ENCODE measurements at places on chromosomes 2 and 18. TPM values are rescaled to one million over a fixed set of nuclear protein-coding genes. Genes with fewer than 3 reads are reported as not detected.

GALR1 gene
- total RNA-seq: 0.04 TPM

ECEL1 gene
- 0.38 TPM for total RNA-seq

LRATD1 gene
- total RNA-seq: 1.5 TPM

GKN2 gene
- total RNA-seq: not detected

KDM3A gene
- total RNA-seq: 27.5 TPM

TMEFF2 gene
- not detected for total RNA-seq

GKN1 gene
- not detected for total RNA-seq

ANKRD23 gene
- 8.7 TPM for total RNA-seq

NTSR2 gene
- not detected for total RNA-seq

GCA gene
- 8.9 TPM for total RNA-seq

OR6B2 gene
- not detected for total RNA-seq

KLHL14 gene
- total RNA-seq: not detected

- no peak for DNase-seq
- H3K27me3 ChIP-seq: no peaks in the 10 kb centered on the region
- H3K4me3 ChIP-seq: no peak overlapping the region
Measured at GRCh38 chr2:65765376-65765775, 333.0 kb upstream of the SPRED2 start.

GRCh38 chr2:218708086-218708485, 2.5 kb upstream of the TTLL4 start:
- no peaks in the 10 kb centered on the region for H3K27me3 ChIP-seq
- no peak for DNase-seq
- H3K4me1 ChIP-seq: peaks cover 8% of the 10 kb centered on the region
- no peak overlapping the region for H3K27ac ChIP-seq
- no peak overlapping the region for H3K4me3 ChIP-seq
- no peaks in the 10 kb centered on the region for H3K36me3 ChIP-seq

DNA sequence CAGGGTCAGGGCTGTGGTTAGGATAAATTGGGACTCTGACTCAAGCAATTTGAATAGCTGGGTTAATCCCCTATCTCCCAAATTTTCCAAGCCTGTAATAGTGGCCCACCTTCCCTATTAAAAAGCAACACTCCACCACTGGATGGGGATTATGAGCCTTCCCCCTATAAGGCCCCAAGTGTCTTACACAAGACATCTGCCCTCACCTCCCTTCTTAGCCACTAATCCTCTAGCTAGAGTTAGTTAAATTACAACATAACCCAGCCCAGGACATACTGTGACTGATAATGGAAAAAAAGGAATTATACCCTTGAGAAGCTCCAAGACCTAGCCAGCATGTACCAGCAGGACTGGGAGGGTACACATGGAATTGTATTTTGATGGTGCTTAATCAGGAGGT, 190.4 kb downstream of the NRP2 start:
- H3K4me1 ChIP-seq: no peaks in the 10 kb centered on the region
- no peak overlapping the region for H3K4me3 ChIP-seq
- H3K27ac ChIP-seq: no peak overlapping the region
- DNase-seq: no peak

- peaks cover 61% of the 10 kb centered on the region for H3K4me1 ChIP-seq
- DNase-seq: no peak
- H3K27me3 ChIP-seq: no peaks in the 10 kb centered on the region
- H3K4me3 ChIP-seq: peak overlapping the region; percentile 61
Measured at GRCh38 chr2:230417436-230417835, 1.4 kb downstream of the SP100 start.

GRCh38 chr2:33437297-33437696, 39.2 kb upstream of the RASGRP3 start:
- no peaks in the 10 kb centered on the region for H3K27me3 ChIP-seq
- peak overlapping the region; percentile 76 for H3K27ac ChIP-seq
- DNase-seq: no peak
- no peaks in the 10 kb centered on the region for H3K36me3 ChIP-seq
- H3K4me1 ChIP-seq: no peaks in the 10 kb centered on the region

- no peaks in the 10 kb centered on the region for H3K27me3 ChIP-seq
- H3K36me3 ChIP-seq: no peaks in the 10 kb centered on the region
- no peaks in the 10 kb centered on the region for H3K4me1 ChIP-seq
- no peak for DNase-seq
Measured at GRCh38 chr18:60191926-60192325, 180.6 kb downstream of the MC4R start.

DNA sequence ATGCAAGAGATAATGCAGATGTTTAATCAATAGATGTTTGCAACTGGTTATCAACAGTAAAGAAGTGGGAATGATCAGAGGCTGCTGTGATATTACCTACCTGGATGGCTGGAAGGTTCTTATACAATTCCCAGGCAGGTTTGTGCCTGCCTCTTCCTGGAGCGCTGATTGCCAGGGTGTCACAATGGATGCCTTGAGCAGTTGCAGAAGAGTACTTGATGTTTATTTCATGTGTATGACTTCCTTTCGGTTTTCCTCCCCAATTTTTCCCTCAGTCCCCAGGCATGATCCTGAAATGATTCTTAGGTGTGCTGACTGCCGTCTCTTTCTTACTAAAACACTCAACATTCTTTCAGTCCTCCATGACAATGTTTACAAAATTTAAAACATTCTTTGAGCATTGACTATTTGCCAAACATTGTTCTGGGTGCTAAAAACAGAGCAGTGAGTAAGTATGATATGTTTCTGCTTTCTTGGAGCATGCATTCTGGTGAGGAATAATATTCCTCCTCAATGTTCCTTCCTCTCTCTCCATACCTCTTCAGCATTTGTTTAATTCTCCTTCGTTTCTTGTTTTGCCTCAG, 416.6 kb upstream of the TRIB2 start:
- no peaks in the 10 kb centered on the region for H3K36me3 ChIP-seq
- H3K27me3 ChIP-seq: no peaks in the 10 kb centered on the region
- no peak for DNase-seq
- peaks cover 4% of the 10 kb centered on the region for H3K4me1 ChIP-seq
- H3K4me3 ChIP-seq: no peak overlapping the region

DNA sequence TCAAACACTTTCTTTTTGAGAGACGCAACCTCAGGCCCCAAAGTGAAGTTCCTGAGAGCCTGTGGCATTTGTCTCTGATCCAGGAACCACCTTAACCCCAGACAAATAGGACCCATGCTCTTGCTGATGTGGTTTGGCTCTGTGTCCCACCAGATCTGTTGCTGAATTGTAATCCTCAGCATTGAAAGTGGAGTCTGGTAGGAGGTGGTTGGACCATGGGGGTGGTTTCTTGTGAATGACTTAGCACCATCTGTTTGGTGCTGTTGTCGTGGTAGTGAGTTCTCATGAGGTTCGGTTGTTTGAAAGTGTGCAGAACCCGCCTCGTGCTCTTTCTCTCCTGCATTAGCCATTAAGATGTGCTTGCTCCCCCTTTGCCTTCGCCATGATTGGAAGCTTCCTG, 252.6 kb downstream of the FAM210A start:
- H3K4me1 ChIP-seq: peaks cover 25% of the 10 kb centered on the region
- no peaks in the 10 kb centered on the region for H3K27me3 ChIP-seq
- H3K36me3 ChIP-seq: no peaks in the 10 kb centered on the region
- no peak overlapping the region for H3K27ac ChIP-seq
- H3K4me3 ChIP-seq: no peak overlapping the region

- no peak overlapping the region for H3K27ac ChIP-seq
- H3K4me3 ChIP-seq: no peak overlapping the region
- no peak for DNase-seq
- no peaks in the 10 kb centered on the region for H3K36me3 ChIP-seq
- no peaks in the 10 kb centered on the region for H3K4me1 ChIP-seq
Measured at GRCh38 chr2:225493420-225494099, 94.0 kb downstream of the NYAP2 start.

GRCh38 chr2:132676999-132677398, 7.0 kb upstream of the LYPD1 start:
- H3K36me3 ChIP-seq: no peaks in the 10 kb centered on the region
- peaks cover 3% of the 10 kb centered on the region for H3K27me3 ChIP-seq
- H3K4me1 ChIP-seq: no peaks in the 10 kb centered on the region
- H3K4me3 ChIP-seq: no peak overlapping the region
- H3K27ac ChIP-seq: no peak overlapping the region

DNA sequence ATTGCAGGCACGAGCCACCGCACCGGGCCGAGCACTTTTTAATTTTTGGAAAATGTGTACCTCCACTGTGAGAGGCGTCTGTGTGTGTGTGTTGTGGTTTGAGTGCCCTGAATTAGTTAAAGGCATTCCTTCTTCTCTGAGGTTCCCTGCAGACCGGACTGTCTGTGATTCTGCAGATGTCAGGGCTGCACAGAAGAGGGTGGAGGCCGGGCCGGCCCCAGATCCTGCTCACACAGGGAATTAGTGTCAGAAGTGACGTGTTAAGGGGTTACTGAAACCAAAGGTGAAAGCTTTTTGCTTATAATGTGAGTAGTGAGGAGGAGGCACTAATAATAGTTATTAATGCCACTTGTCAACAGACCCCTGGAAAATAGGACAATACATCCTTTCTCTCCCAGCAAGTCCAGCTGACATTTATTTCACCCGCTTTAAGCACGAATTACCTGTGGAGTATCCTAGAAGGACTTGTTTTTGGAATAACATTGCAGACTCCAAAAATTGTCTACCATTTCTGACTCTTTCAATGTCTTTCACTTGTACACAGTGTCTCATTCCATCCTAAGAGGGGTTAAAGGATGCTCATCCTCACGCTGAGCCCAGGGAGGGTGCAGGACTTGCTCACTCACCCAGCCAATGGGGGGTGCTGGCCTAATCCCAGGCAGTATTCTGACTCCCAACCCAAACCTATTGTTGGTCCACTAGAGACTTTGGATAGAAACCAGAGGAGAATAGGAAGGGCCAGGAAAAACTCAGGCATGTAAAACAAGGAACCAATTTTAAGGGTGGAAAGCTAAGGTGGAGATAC, 16.2 kb downstream of the ARHGAP25 start:
- no peak overlapping the region for H3K4me3 ChIP-seq
- no peak overlapping the region for H3K27ac ChIP-seq
- DNase-seq: no peak
- H3K27me3 ChIP-seq: no peaks in the 10 kb centered on the region

GRCh38 chr2:223590964-223591363, 11.2 kb downstream of the SCG2 start:
- DNase-seq: no peak
- no peaks in the 10 kb centered on the region for H3K27me3 ChIP-seq
- H3K4me1 ChIP-seq: no peaks in the 10 kb centered on the region

DNA sequence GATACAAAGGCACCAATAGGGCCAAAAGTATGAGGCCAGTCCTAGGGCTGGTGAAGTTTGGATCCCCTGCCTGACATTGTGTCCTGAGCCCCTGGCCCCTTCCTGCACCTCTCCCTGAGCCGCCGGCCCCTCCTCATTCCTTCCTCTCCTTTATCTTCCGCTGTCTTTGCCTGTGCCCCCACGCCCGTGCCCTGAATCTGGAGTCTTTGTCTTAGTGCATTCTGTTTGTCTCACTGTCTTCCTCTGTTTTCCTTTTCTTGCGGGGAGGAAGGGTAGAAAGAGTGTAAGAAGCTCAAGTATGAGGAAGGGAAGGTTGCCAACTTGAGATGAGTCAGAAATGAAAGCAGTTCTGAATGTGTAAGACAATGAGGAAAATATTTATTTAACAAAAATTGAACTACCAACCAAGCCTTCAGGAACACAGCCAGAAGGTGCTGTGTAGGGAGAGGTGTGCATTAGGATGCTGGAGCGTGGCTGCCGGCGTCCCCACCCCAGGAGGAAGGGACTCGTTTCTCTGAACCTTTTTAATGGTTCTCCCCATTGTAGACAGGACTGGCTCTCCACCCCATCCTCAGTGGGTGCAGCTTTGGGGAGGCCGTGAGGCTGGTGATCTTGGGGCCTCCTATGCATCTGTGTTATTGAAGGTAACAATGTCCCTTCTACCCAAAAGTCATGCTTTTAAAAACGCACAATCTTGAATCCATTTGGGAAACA, 133.1 kb downstream of the NEDD4L start:
- H3K27ac ChIP-seq: no peak overlapping the region
- H3K4me3 ChIP-seq: no peak overlapping the region
- no peaks in the 10 kb centered on the region for H3K36me3 ChIP-seq
- no peaks in the 10 kb centered on the region for H3K4me1 ChIP-seq
- no peaks in the 10 kb centered on the region for H3K27me3 ChIP-seq

DNA sequence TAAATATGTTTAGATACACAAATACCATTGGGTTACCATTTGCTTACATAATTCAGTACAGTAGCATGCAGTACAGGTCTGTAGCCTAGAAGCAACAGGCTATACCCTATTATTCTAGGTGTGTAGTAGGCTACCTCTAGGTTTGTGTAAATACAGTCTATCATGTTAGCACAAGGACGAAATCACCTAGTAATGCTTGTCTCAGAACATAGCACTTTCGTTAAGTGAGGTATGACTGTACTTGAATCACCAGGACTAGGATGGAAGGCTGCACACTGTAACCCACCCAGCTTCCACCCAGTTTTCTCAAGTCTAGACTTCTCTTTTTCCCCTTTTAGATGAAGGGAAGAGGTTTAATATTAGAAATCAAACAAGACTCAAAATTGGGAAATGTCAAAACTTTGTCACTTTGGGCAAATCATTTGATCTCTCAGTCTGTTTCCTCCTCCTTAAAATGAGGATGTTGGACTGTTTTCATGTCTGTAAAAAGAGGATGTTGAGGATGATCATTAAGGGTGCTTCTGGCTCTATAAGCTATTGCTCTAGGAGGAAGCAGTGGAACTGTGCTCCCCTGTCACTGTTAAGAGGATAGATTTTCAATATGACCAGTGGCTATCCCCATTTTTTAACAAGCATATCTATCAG, 3.7 kb upstream of the SOCS6 start:
- no peaks in the 10 kb centered on the region for H3K27me3 ChIP-seq
- DNase-seq: no peak
- H3K36me3 ChIP-seq: no peaks in the 10 kb centered on the region
- H3K4me3 ChIP-seq: no peak overlapping the region

- no peaks in the 10 kb centered on the region for H3K27me3 ChIP-seq
- no peak overlapping the region for H3K4me3 ChIP-seq
- H3K27ac ChIP-seq: no peak overlapping the region
Measured at GRCh38 chr2:7844414-7844965, 837.4 kb upstream of the ID2 start.

- no peak overlapping the region for H3K27ac ChIP-seq
- H3K27me3 ChIP-seq: peaks cover 5% of the 10 kb centered on the region
- H3K4me1 ChIP-seq: no peaks in the 10 kb centered on the region
- no peak overlapping the region for H3K4me3 ChIP-seq
Measured at GRCh38 chr2:24015562-24016375, 5.9 kb downstream of the MFSD2B start.

DNA sequence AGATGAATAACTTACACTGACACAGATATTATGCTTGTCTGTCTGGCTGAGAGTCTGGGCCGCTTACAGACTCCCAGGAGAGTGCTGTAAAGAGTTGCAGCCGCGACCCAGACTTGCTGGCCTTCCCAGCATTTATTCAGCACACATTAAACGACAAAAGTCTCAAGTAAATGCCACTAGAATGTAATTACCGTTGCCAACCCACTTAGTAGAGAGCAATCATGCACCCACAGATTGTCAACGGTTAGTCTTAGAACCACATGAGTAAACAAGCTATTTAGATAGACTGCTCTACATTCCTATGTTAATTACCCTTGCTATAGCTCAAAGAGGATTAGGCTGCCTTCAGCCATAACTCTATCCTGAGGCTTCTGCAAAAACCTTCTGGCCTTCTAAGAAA, 47.8 kb upstream of the C2orf74 start:
- no peak overlapping the region for H3K27ac ChIP-seq
- peaks cover 52% of the 10 kb centered on the region for H3K36me3 ChIP-seq
- DNase-seq: no peak
- H3K4me3 ChIP-seq: no peak overlapping the region
- H3K4me1 ChIP-seq: no peaks in the 10 kb centered on the region

- peaks cover under 1% of the 10 kb centered on the region for H3K4me1 ChIP-seq
- no peaks in the 10 kb centered on the region for H3K36me3 ChIP-seq
- H3K27me3 ChIP-seq: no peaks in the 10 kb centered on the region
- H3K27ac ChIP-seq: no peak overlapping the region
Measured at GRCh38 chr18:10304853-10305252, 149.6 kb upstream of the APCDD1 start.

- no peak for DNase-seq
- no peak overlapping the region for H3K4me3 ChIP-seq
- no peaks in the 10 kb centered on the region for H3K36me3 ChIP-seq
- H3K4me1 ChIP-seq: no peaks in the 10 kb centered on the region
Measured at GRCh38 chr2:8882094-8882493, 44.7 kb upstream of the KIDINS220 start.

Measured in heart left ventricle (tissue), 16 donors.